NCI-H187 (cell line): ENCODE measurements at places on chromosomes 13 and 19.

DNA sequence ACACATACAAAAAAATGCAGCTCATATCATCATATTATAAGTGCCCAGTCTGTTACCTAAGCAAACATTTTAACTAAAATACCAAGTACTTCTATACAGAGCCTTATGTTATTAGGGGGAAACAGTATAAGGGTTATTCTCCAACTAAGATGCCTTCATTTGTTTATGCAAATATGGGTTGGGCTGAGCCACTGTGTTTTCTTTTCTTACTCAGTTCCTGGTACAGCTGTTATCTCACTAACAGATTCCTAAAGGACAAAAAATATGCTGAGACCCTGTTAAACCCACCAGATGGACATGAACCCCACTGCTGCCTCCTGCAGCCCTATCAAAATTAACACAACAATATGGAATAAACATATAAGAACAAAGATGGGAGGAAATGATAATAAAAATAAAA lies 34.5 kb upstream of the SMAD9 start:
- DNase-seq = no peak

DNA sequence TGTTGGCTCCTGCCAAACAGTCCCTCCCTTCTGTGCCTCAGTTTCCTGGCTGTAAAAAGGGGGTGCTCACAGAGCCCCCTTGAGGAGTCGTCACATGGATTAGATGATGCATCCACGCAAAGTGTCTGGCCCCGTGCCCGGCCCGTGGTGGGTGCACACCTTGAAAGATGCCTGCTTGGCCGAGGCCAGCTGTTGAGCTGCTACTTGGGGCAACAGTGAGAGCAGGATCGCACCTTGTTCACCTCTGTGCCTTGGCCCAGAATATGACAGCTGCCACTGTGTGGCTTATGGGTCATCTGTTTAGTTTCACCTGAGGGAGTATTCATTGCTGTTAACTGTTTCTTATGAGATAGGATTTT lies 17.7 kb downstream of the CRTC1 start:
- DNase-seq = no peak

DNA sequence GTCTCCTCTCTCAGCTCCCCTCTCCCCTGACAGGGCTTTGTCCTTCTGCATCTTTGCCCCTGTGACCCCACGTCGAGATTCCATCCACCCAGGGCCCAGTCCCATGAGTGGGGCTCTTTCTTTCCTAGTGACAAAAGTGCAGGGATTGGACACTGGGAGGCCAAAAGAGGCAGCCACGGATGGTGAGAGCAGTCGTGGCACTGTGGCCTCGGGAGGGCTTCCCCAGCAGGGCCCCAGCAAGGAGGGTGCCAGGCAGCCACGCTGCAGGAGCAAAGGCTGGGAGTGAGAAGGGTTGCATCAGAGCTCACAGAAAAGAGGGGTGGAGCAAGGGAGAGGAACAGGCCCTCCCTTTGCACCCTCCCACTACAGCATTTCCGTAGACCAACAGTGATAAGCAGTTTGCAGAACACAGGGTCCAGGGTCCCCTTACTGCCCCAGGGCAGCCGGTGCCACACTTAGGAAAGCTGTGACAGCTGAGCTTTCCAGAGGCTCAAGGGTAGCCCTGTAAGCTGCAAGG lies 4.9 kb downstream of the ZSCAN1 start:
- DNase-seq = no peak

- DNase-seq = no peak
Measured at GRCh38 chr13:36715841-36716240, 42.0 kb downstream of the SERTM1 start.

DNA sequence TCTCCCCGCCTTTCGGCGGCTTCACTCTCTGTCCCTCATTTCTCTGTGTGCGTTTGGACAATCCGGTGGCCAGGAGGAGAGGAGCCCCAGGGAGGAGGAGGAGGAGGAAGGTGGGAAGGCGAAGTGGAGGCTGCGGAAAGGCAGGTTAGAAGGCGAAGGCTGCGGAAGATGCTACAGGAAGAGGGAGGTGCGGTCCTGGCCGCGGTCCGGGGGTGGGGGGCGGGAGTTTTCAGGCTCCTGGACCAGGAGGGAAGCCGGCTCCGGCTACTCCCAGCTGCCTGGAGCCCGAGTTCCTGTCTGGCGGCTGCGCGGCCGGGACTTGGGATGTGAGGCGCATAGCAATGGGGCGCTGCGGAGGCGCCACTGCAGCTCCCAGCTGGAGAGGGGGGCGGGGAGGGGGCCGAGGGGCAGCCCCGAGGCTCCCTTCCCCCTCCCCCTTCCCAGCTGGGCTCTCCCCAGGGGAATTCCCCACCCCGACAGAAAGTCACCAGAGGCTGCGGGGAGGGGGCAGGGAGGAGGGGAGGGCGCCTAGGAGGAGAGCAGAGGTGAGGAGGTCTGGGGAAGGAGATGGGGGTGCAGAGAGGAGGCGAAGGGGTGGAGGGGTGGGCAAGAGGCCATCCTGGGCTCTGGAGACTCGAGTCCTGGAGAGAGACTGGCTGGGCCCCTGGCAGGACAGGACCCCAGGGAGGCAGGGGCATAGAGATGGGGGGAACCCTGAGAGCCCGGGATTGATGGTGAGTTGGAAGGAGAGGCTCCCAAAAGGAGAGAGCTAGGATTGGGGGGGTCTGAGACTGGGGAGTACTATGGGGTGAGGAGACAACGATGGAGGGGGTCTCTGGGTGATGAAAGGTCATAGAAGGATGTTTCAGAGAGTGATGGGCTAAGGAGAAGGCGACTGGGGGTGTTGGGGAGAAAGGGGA lies 2.0 kb downstream of the LRRC4B start:
- no peak for DNase-seq

DNA sequence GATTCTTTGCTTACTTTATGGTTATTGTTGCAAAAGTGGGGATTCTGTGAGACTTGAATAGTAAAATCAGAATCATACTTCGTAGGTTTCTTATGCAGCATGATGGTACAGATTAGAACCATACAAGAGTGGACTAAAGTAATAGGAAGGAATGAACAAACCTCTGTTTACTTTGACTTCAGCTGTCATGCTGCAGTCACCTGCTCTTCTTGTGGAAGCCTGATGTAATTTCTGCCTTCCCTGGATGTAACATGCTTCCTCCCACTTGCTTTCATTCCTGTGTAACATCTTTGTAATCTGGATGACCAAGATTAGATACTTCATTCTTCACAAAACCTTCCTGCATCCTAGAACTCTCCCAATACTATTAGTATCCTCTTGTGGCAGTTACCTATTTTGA lies 235.0 kb downstream of the PCCA start:
- DNase-seq = no peak

GRCh38 chr19:58277748-58278540 lies 811 bp upstream of the ZNF8 start:
- DNase-seq = no peak

GRCh38 chr13:36919171-36919832 lies 736 bp downstream of the SMAD9 start:
- DNase-seq = peak; percentile 40

DNA sequence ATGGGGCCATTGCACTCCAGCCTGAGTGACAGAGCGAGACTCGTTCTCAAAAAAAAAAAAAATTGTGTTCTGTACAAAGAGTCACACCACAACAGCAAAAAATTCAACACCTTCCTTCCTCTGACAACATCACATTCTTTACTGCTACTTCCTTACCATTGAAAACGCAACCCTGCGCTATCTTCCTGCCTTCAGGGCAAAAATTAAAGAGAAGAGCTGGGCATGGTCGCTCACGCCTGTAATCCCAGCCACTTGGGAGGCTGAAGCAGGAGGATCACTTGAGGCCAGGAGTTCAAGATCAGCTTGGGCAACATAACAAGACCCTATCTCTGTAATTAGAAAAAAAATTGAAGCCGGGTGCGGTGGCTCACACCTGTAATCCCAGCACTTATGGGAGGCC lies 9.4 kb upstream of the ZNF444 start:
- DNase-seq = no peak

- DNase-seq = no peak
Measured at GRCh38 chr19:35890113-35890650, 10.2 kb downstream of the NFKBID start.

GRCh38 chr19:48793271-48793670 lies 17.6 kb downstream of the BCAT2 start:
- DNase-seq = no peak

GRCh38 chr13:111411919-111412650 lies 91.6 kb downstream of the TEX29 start:
- no peak for DNase-seq
